H7 (cell line): ENCODE measurements at places on chromosomes 3 and 15. TPM values are rescaled to one million over a fixed set of nuclear protein-coding genes. Genes with fewer than 3 reads are reported as not detected.

GRCh38 chr3:5899014-5899761 lies 711.7 kb downstream of the EDEM1 start:
- no peak for DNase-seq

DNA sequence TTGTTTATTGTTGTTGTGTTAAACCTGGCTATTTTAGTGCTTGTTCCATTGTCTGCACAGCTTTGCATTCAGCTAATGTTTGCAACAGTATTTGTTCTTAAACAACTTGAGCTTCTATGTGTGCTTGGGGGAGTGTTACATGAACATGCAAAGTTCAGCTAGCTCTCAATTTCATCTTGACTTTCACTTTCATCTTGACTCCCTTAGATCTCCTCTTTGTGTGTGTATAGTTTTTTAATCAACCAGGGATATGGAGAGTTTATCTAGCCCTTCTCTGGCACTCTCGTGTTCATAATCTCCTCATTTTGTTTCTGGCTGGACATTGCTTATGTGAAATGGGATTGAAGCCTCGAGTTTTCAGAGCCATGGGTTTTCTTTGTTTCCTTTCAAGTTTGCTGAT lies 212.4 kb upstream of the ZBTB20 start:
- DNase-seq, result no peak

Gene SPSB4
- 35.1 and 35.6 TPM in 2 replicates for total RNA-seq

Gene RTP3
- total RNA-seq, result 0.07 TPM in 1 of 2 replicates, not detected in the other

Gene CGNL1
- 10.6 and 17.0 TPM in 2 replicates for total RNA-seq

DNA sequence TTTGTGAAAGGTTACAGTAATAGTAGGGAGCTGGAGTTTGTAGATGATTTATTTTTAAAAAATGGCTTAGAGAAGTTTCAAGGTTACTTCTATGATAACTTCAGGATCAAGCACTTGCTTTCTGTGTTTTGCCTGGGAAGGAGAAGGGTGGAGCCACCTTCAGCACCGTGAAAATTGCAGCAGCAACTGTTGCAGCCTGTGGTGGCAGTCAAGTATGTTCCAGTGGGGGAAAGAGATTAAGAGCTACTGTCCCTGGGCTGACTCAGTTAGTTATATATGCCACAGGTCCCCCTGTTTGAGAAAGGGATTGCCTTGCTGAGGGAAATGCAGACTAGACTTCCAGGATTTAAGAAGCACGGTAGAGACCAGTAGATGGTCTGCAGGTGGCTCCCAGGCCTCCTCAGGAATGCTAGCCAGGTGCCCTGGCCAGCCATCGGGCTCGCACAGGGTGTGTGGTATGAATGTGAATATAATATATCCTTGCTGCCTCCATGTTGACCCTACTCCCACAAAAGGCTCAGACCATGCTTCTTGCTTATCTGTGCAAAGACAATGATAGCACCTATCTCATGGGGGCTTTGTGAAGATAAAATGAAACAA lies 389.5 kb downstream of the CACNA2D3 start:
- no peak for DNase-seq

DNA sequence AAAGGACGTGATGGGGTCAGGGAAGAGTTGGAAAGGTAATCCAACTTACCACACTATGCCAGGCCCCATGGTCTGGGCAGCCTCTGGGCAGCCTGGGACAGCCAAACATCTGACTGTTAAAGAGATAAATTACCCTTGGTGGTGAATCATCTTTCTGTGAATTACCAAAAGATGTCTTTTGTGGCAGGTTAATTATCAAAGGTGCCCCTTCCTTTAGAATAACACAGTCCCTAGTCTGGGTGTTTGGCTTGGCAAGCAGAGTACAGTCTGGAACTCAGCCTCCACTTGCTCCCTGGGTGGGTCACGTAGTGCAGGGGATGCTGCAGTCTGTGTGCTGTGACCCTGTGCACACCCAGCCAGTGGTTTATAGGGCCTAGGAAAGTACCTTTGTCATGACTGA lies 113.1 kb downstream of the ZNF621 start:
- DNase-seq, result no peak
